Inflammatory macrophage treated with lipopolysaccharide for 1 hour (primary cell): ENCODE measurements at places on chromosomes 6 and 20.

DNA sequence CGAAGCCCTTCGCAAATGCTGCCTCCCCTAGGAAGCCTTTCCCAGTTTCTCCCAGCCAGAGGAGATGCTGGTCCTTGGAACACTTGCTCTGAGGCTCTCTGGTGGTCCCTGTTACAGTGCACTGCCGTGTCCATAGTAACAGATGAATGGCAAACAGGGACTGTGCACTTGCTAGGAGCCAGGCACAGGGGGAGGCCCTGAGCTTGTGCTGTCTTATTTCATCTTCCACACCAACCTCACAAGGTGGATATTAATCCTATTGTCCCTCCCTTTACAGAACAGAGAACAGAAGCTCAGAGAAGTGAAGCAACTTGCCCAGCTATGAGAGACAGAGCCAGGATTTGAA is 19.0 kb downstream of the SRC start:
- DNase-seq: no peak

DNA sequence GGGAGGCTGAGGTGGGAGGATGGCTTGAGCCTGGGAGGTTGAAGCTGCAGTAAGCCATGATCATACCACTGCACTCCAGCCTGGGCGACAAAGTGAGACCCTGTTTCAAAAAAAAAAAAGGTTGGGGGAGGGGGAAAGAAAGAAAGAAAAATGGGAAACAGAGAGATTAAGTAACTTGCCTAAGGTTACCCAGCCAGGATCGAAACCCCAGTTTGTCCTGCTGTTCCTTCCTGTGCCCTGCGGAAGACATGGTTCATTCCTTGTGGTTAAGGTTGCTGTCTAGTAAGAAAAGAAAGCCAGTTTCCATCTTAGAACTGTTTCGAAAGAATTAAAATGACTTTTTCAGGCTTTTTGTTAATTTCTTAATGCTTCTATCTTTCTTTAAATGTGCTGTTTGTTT is 29.8 kb downstream of the C6orf89 start:
- DNase-seq: no peak

DNA sequence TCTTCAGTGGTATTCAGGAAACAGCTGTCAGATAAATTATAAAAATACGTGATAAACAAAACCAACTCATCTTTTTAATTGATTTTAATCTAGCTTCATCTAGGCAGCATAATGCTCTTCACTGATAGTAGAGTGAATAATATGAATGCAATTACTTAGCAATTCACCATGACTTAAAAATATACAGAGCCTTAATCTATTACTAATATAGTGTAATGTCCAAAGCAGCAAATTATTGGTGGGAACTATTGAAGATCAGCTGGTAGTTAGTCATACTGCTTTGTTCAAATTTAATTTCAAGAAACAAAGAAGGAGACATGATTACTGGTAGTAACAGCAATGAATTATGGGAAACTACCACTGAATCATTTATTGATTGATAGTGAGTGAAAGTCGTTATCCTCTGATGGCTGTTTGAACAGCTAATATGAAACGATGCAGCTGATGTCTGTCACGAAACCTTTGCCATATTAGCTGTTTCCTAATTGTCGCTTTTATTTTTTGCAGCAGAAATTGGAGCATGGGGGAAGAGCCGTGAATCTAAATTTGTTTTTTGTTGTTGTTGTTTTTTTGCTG is 99.2 kb downstream of the NKAIN2 start:
- no peak for DNase-seq

DNA sequence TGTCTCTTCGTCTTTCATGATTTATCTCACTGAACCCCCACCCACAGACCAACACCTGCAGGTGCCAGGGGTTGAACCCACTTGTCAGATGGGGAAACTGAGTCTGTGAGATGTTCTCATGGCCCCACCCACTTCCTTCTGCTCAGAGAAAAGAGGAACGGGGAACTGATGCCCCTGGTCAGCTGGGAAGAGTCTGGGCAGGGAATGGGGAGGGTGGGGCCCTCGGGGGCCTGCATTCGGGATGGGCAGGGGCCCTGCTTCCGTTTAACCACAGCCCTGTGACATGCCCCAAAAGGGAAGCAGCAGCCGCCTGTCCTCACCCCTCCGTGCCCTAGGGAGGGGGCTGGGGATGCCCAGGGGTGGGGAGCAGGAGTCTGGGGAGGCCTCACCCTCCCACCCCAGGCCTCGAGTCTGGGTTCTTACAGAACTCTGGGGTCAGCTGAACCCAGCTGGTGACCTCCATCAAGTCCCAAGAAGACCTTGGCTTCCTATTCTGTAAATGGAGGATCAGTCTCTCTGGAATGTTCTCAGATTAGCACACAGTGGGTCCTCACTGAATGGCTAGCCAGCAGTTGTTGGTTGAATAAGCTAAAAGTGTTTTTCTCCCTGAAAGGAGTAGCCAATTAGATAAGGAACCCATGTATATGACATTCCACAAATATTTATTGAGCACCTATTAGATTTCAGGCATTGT is 81.5 kb downstream of the CEBPB start:
- DNase-seq: peak; percentile 64

DNA sequence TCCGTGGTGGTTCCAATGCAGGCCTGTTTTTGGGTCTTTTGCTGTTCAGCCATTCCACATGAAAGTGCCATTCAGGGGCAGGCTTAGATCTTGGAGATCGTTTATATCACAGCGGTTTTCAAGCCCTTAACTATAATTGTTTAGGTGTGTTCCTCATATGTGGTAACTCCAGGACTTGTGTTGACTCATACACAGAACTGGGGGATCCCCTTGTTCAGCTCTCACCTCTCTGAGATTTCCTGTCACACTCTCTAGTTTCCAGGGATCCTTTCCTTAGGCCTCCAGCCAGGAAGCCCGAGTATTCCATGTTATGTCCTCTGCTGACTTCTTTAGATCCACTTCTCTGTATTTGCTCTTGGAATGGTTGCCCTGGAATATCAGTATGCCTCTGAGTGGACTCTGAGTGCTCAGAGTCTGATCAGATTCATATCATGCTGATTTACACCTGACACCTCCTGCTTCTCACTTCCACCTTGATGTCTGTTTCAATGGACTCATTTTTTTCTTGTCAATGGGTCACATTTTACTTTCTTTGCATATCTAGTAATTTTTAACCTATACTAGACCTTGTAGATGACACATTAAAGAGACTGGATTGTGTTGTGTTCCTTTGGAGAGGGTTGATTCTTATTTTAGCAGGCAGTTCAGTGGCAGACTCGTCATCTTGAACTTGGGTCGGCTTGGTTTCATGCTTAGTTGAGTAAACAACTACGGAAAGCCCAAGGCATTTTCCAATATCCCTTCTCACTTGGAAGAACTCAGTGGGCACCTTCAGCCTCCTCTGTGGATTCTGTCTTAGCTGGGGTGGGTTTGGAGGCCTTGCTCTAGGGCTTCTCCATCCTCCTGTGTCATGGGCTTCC is 13.1 kb downstream of the NTSR1 start:
- DNase-seq: no peak

DNA sequence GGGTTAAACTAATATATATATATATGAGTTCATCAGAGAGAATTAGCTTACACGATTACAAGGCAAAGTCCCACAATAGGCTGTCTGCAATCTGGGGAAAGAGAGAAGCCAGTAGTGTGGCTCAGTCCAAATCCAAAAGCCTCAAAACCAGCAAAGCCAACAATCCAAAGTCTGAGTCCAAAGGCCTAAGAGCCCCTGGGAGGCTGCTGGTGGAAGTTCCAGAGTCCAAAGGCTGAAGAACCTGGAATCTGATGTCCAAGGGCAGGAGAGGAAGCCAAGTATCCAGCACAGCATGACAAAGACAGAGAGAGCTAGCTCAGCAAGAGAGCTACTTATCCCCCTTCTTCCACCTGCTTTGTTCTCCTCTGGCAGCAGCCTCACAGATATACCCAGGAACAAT is 274.7 kb upstream of the ID4 start:
- no peak for DNase-seq

DNA sequence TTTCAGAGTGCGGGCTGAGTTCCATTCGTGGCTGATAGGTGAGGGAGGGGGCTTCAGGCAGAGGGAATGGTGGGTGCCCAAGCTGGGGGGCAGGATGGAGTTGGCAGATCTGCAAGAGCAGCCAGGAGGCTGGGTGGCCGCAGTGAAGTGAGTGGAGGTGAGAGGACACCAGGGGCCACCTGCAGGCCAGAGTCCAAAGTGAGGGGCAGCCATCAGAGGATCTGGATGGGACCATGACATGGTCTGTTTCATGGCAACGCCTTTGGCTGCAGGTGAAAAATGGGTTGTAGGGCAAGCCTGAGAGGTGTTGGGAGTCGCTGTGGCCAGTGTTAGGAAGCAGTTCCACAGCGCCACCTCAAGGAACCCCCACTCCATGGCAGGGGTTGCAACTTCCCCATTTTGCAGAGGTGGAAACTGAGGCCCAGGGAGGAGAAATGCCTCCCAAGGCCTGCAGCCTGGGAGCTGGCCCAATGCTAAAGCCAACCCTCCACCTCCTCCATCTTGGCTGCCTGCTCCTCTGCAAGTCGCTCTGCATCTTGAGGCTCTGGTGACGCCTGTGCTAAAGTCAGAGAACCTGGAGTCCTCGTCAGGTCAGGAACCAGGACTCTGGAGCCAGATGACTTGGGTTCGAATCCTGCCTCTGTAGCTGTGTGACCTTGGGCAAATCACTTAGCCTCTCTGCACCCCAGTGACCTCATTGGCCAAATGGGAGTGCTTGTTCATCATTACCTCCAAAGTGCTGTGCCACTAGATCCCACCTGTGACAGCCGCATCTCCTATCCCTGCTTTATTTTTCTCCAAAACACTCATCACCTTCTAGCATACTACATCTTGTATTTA is 153.8 kb downstream of the CEBPB start:
- DNase-seq: no peak

DNA sequence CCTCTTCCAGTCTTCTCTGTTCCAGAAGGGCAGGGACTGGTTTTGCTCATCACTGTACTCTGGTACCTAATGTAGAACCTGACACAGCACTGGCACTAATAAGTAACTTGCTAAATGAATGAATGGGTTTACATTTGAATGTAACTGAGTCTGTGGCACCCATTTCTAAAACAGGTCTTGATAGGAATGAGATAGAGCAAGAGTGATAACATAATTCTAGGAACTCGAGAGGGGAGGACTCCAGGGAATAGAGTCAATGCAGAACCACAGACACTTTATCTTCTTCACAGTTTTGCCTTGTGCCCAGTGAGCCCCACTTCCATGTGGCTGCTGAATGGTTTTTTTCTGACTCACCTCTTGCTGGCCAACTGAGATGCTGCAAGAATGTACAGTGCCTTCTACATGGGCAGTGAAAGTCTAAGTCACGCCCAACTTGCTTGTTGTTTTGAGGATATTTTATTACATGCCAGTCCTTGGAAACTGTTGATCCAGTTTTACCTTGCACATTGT is 61.1 kb downstream of the TBC1D7 start:
- no peak for DNase-seq
